ENCODE measurements at places on chromosomes 4 and X.

DNA sequence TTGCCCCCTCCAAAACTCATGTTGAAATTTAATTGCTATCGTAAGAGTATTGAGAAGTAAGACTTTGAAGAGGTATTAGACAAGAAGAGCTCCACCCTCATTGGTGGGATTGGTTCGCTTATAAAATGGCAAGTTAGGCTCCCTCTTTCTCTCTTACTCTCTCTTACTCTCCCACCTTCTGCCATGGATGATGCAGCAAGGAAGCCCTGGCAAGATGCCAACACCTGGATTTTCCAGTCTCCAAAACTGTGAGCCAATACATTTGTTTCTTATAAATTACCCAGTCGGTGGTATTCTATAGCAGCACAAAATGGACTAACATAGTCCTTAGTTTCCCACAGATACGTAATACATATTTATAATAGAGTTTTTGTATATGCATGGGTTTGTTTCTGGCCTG, 119.4 kb downstream of the DDIT4L start:
- DNase-seq, result no peak

DNA sequence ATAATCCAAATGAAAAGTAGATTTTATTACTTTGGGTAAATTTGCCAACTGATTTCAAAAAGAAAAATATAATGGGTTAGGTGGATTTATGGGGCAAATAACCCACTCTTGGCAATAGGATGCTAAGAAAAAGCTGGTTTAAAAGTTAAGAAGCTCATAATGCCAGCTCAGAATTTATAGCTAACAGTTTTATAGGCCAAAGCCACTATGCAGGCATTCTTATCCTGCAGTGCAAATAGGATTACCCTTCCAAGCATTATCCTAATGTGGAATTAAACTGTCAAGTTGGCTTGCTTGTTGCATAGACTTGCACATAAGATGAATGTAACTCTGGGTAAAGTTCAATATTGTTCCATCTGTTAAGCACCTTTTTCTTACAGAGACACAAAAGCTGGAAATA, 703.0 kb downstream of the PCDH18 start:
- DNase-seq, result no peak

DNA sequence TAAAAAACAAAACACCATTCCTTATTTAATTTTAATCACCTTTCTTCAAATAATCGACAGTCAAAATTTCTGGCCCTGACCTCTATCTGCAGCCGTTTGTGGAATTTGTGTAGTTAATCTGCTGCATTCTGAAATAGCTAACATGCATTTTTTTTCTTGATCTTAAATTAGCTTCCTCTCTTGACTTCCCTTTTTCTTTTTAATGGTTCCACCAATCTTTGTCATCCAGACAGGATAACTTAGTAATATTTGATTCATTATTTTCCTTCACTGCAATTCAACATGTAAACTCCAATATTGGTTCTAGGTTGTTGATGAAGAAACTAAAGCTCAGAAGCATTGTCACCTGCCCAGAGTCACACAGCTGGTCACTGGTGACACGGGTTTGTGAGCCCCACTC, 77.3 kb downstream of the ARHGAP10 start:
- no peak for DNase-seq

DNA sequence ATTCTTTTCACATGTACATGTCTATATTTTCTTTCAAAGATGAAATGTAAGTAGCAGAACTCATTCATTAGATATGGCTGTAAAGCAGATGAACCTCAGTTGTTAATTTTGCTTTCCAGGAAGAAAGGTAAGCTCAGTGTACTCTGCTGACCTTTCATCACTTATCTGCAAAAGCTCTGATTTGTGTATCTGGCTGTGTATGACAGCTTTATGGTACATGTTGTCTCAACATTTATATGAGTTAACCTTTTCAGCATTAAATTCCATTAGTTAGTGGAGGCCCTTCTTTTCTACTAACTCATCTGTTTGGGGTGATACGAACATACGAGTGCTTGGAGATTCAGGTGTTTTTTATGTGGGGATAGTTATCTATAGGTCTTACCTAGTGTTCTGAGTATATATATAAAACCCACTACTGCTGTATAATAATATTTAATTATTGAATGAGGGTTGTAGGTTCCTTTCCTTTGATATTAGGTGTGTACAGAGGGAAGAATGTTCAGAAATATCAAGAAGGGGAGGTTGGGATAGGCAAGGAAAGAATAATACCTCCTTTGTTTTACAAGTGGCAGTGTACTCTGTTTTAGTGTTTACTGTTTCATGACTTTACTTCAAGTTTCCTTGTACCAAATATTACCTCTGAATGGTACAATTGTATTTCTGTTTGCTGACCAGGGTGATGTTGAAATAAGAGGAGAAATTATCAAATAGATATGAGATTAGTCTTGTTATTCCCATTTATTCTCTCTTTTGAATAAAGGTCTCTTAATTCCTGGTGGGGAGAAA, 395.5 kb downstream of the ARHGAP24 start:
- no peak for DNase-seq

GRCh38 chrX:154750301-154751202, at the start of gene GAB3:
GAB3 (minus strand) TSS chrX:154751077; CDS start chrX:154751025, 52 bp downstream.
- peak; percentile 10 for DNase-seq

GRCh38 chr4:2898001-2898400, 54.4 kb downstream of the ADD1 start:
- no peak for DNase-seq

Measured in NCI-H1694 treated with DMSO at 0.1 percent for 48 hours (cell line).